Kidney capillary endothelial cell (primary cell): ENCODE measurements at places on chromosomes 2 and 18.
A peak's percentile ranks its signal among the peaks of the same experiment; 100 is the strongest.

DNA sequence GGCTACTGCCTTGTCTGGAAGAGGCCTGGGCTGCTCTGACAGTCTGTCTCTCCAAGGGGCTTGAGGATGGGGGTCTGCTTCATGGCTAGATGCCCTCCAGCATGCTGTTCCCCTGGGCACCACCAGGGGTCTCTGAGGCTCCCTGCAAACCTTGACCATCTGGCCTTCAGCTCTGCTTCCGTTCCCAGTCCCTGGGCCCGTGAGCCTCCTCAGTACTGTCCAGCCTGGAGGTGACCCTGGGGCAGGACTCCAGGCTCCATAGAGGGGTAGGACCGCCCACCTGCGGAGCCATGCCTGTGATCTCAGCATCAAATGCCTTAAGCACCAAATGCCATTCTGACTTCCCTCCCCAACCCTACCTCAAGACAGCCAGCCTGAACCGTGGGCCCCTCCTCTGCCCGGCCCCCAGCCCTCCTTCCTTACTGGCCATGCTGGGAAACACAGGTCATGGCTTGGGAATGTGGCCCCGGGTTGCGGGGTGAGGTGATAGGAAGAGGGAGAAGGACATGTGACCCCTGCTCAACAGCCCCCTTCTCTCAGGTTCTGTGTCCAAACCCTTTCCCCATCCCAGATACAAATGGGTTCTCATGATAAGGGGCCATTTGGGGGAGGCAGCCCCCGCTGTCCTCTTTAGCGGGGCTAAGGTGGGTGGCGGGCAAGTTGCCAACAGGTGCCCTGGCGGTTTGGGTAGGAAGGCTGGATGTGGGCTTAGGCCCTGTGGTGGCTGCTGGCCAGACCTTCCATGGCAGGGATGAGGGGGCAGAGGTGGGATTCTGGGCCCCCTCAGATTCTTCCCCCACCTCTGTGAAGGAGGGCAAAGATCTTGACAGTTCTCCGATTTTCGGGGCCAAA lies 25.0 kb downstream of the SPEG start:
- peak; percentile 38 for DNase-seq

GRCh38 chr18:36829362-36830157 lies 633 bp downstream of the KIAA1328 start:
- DNase-seq = peak; percentile 5

GRCh38 chr2:12514631-12515437 lies 201.9 kb upstream of the TRIB2 start:
- no peak for DNase-seq

DNA sequence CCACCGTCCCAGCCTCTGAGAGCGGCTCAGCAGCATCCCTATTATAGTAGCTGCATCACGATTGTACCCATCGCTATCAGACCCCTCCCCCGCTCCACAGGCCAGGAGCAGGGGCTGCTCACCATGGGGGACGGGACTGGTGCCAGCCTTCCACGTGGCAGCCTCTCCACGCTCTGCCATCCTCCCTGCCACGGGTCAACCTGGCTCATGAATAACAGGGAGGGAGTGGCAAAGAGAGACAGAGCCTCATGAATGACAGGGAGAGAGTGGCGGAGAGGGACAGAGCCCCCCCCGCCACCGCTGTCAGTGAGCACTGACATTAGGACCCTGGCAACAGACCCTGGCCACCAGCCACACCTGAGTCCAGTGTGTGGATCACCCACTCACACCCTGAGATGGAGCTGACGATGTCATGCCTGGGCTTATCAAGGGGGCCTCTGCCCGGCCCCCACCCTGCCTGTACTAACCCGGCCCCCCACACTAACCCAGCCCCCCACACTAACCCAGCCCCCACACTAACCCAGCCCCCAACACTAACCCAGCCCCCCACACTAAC lies 16.9 kb downstream of the CROCC2 start:
- DNase-seq = no peak

DNA sequence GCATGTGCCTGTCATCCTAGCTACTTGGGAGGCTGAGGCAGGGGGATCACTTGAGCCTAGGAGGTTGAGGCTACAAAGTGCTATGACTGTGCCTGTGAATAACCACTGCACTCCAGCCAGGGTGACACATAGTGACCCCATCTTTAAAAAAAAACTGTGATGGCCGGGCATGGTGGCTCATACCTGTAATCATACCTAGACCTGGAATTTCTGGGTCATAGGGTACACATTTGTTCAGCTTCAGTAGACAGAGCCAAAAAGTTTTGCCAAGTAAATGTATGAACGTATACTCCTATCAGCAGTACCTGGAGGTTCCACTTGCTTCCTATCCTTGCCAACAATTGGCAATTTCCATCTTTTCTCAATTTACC lies 6.4 kb upstream of the IGFBP2 start:
- no peak for DNase-seq

DNA sequence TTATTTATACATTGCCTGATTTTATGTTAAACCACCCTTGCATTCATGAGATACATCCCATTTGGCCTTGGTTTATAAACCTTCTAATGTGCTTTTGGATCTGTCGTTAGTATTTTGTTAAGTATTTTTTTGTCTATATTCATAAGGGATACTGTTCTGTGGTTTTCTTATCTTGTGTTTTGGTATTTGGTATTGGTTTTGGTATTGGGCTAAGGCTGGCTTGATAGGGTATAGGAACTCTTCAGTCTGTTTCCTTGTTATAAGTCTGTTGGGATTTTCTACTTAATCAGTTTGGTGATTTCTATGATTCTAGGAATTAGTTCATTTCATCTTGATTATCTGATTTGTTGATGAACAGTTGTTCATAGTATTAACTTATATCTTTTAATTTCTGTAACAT lies 49.2 kb downstream of the RELCH start:
- no peak for DNase-seq

GRCh38 chr2:3656762-3657721 lies 958 bp upstream of the ALLC start:
- no peak for DNase-seq

- peak; percentile 60 for DNase-seq
Measured at GRCh38 chr2:11187083-11187619, 31.9 kb downstream of the SLC66A3 start.

- no peak for DNase-seq
Measured at GRCh38 chr2:9472511-9472910, 1.8 kb upstream of the IAH1 start.

DNA sequence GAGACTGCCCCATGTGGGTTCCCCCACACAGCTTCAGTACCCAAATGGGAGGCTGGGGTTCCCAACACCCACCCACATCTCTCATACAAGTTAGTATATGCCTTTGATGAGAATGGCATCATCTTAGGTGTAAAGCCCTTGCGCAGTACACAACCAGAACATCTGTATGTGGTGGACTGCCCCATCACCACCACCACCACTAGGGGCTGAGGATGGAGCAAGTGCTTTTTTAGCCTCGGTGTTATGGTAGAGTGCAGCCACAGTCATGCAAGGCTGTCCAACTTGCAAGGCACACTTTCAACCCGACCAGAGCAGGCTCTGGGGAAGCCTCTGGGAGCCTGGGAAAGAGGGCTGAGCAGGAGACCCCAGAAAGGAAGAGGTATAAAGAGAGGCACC lies 241.2 kb downstream of the TFCP2L1 start:
- DNase-seq = no peak

GRCh38 chr2:66534461-66534860 lies 99.5 kb downstream of the MEIS1 start:
- DNase-seq = no peak

- DNase-seq = no peak
Measured at GRCh38 chr2:234995332-234996068, 43.7 kb downstream of the SH3BP4 start.
